Stimulated activated CD8-positive, alpha-beta memory T cell treated with anti-CD3 and anti-CD28 coated beads, Interleukin-15, amount 100 ng/mL, for 48 hours (primary cell): ENCODE measurements at places on chromosomes 11 and 22.

- no peak for DNase-seq
Measured at GRCh38 chr11:95729462-95729861, 60.1 kb downstream of the FAM76B start.

DNA sequence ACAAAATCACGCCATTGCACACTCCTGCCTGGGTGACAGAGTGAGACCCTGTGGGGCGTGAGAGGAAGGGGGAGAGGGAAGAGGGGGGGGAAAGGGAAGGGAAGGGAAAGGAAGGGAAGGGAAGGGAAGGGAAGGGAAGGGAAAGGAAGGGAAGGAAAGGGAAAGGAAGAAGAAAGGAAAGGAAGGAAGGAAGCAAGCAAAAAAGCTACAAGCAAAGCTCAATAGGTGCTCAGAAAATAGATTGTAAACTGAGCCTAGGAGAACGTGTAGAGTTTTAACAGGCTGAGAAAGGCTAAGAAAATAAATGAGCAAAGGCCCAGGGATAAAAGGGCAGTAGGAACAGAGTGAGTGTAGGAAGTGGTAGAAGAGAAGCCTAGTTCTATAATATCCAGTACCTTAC, 30.8 kb upstream of the GDPD4 start:
- DNase-seq: no peak

DNA sequence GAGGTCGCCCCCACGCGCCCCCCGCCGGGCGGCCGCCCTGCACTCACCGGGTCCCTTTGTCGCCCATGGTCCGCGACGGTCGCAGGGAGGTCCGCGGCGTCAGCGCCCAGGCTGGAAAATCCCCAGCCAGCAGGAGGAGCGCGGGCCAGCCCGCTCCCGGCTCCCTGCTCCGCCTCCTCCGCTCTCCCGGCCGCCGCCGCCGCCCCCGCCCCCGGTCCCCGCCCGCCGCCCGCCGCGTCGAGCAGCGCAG, at the start of gene ARRB1:
ARRB1 (minus strand) TSS at position 121 of the 250 bp plus-strand sequence; CDS start at position 67, 54 bp downstream.
- DNase-seq: no peak

GRCh38 chr11:117663821-117664220, 133.2 kb downstream of the DSCAML1 start:
- DNase-seq: no peak

DNA sequence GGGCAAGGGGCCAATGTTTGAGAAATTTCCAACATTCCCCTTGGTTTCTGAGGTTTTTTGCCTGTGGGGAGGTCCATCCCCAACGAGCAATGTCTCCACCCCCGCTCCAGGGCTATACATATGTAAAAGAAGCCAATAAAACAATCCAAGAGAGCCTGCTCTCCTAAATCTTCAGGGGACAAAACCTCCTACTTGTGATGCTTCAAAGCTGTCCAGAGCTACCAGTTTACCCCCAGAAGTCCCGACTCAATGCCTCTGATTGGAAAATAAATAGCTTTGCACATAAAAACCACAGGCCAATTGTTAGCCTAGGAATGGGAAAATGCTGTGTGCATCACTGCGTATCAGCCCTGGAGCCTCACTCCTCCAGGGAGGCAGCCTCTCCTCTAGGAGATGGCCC, 66.0 kb upstream of the PAX6 start:
- DNase-seq: no peak

DNA sequence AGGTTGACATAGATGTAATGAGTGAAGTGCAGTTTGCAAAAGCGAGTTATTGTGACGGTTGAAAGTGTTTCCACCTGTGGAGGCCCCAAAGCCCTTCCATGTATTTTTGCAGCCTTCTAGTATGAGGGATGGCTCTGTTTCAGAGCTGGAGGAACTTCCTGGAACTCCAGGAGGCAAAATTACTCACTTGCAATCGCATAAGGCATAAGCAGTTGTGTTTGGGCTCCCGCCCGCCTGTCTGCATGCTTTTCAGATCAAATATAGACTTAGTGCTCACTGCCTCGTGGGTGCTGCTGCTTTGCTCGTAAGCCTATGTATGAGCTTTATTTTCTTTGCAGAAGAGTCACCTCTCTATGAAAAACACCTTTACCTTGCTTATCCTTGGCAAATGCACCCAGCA, 146.8 kb upstream of the LARGE1 start:
- no peak for DNase-seq

DNA sequence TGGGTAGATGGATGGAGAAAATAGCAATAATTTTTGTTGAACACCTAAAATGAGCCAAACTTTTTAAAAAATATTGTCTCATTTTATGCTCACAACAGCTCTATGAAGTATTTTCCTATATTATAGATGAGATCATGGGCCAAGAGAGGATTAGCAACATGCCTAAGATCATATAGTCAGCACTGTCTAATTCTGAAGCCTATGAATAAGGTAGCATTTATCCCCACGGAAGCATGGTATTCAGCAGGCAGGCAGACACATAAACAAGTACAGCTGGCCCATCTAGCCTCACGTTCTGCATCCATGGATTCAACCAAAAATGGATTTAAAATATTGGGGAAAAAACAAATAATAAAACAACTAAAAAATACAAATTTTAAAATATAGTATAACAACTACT, 21.9 kb upstream of the RAB30 start:
- no peak for DNase-seq

DNA sequence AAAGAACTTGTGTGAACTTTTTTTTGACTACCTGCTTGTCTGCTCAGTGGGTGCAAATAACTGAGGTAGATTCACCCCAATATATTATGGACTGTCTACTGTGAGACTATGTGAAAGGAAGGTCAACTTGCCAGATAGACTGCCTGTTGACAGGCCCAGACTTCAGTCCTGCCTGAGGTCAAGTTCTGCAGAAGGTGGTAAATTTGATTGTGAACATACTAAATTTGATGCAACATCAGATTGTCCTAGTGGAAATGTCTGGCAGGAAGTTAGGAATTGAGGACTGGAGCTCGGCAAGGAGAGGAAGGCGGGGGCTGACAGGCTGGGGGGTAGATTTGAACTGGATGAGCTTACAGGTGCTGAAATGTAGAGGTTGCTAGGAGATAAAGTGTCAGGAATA, 140.7 kb downstream of the TTC28 start:
- no peak for DNase-seq

DNA sequence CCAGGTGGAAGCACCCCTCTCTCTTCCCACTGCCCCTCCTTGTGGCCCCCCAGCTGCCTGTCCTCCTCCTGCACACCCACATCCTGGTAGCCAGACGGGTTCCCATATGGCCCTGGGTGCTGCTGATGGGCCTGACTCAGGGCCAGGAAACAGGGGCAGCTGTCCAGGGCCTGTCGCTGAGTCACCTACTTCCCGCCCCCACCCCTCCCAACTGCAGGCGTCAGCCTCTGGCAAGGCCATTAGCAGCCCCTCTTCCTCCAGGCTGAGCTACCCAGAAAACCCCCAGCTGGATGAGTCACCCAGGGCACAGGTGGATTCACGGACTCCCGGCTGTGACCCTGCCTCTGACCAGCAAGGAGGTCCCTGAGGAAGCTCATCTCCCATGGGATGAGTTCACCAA, 6.9 kb upstream of the GAL start:
- no peak for DNase-seq
